ENCODE measurements at places on chromosomes 7 and 10.
A peak's percentile ranks its signal among the peaks of the same experiment; 100 is the strongest.

DNA sequence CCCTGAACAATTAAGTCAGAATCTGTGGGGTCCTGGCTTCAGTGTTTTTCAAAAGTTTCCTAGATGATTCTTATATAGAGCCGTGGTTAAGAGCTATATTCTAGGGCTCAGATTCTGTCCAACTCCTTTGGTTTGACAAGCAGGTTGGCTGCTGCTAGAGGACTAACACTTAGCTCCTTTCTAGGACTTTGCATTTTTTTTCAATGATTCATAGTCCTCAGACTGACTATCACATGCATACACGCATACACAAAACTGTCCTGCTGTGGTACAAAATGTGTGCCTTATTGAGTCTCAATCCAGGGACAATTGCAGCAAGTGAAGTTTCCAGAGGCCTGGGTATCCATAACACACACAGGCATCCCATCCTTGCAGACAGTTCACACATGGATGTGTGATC is 392.0 kb downstream of the NRG3 start:
- no peak for DNase-seq

GRCh38 chr7:21616796-21617436 is 74.1 kb downstream of the DNAH11 start:
- no peak for DNase-seq

GRCh38 chr10:89183571-89183970 is 23.5 kb downstream of the CH25H start:
- DNase-seq, result no peak

- no peak for DNase-seq
Observed at GRCh38 chr7:55423891-55424290, 58.8 kb downstream of the LANCL2 start.

- peak; percentile 92 for DNase-seq
Observed at GRCh38 chr10:70849582-70850016, 33.9 kb downstream of the SGPL1 start.

DNA sequence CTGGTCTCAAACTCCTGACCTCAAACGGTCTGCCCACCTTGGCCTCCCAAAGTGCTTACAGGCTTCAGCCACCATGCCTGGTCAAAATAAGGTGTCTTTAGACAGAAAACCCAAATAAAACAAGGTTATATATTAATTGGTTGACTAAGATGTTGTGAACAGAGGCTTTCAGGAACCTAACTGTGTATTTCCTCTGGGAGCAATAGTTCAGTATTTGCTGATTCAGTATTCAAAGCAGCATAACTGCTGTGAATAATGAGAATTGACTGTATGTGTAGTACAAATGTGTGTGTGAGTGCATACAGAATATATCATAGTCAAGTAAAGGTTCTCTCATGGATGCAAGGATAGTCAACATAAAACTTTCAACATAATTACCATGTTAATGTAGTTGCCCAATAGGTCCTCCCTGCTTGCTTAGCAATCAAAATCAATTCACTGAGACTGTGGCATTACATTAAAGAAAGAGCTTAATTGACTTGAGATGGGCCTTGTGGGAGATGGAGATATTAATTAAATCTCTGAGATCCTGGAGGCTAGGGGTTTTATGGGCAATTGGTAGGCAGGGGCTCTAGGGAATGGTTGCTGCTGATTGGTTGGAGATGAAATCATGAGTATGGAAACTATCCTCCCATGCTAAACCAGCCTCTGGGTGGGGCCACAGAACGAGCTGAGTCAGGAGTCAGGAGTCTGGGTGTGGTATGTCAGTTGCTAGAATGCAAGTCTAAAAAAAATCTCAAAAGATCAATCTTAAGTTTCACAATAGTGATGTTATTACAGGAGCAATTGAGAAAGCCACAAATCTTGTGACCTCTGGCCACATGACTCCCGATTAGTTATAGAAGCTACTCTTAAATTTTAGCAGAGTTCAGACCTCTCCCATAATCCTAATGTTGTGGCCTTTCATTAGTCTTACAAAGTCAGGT is 162.7 kb downstream of the AKR1D1 start:
- DNase-seq, result no peak

GRCh38 chr10:132229834-132230556 is 43.2 kb downstream of the DPYSL4 start:
- DNase-seq, result no peak

DNA sequence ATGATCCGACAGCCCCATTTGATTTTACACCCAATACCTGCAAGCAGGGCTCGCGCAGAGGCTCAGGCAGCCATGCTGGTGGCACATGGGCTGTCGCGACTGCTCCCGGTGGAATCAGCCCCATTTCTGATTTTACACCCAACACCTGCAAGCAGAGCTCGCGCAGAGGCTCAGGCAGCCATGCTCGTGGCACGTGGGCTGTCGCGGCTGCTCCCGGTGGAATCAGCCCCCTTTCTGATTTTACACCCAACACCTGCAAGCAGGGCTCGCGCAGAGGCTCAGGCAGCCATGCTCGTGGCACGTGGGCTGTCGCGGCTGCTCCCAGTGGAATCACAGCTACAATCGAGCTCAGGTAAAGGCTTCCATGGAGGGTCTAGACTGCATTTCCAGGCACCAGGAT is 244.1 kb downstream of the PTPRN2 start:
- DNase-seq, result no peak

GRCh38 chr7:101743995-101744360 is 73.4 kb upstream of the CUX1 start:
- no peak for DNase-seq

- DNase-seq, result no peak
Observed at GRCh38 chr7:78169992-78170391, 371.4 kb downstream of the PHTF2 start.

DNA sequence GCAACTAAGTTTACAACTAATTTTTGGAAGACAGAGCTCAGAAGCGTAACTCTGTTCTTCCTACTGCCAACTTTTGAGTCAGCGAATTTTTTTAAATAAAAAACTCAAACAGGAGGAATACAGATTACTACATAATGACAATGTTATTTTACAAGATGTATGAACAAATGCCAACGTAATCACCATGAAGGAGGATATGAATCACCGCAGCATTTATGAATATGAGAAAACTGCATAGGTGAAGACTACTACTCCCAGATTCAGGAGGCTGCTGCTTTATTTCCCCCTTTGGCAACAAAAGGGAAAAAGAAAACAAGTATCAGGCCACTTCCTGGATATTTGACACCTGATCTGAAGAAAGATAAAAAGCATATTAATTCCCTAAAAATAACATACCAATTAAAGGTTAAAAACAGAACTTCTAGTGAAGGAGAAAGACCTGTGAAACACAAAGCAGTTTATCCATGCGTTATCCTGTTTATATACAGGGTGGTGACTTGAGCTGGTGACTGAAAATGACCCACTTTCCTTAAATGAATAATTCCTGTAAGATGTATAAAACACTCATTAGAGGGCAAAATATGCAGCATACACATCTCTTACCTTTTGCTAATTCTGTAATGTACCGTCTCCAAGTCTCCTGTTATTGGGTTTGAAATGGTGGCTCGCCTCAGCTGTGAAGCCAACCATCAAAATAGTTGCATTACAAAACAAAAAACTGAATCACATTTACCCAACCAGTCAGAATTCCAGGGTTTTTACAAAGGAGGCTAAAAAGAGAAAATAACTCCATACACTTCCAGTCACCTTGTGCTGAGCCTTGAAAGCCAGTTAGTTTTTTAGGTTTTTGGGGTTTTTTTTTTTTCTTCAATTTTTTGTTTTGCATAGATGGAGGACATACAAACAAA is 52.0 kb downstream of the P4HA1 start:
- peak; percentile 49 for DNase-seq

- no peak for DNase-seq
Observed at GRCh38 chr7:120431016-120431415, 158.0 kb downstream of the KCND2 start.

DNA sequence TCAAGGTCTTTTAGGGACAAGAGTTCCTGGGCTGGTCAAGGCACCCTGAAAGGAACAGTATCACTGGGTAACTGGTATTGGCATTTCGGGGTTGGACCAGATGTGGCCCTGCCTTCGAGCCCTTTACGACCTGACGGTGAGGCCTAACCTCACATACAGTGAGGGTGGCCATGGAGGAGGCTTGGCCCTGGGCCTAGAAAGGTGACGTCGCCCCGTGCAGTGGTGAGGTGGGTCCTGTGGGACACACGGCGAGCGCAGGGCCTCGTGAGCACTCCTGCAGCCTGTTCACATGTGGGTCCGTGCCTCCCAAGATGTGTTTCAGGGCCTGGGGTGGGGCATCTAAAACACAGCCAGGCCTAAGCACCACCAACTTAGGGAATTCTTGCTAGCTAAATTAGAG is 36.1 kb downstream of the CRHR2 start:
- DNase-seq, result no peak
